SW 1271 (cell line): ENCODE measurements at places on chromosomes 13 and 19.

GRCh38 chr19:15449620-15450527, at the start of gene WIZ:
Gene WIZ, minus strand, starts transcription at chr19:15449956. Its CDS starts 1,649 bp downstream, at chr19:15448307.
- no peak for DNase-seq

DNA sequence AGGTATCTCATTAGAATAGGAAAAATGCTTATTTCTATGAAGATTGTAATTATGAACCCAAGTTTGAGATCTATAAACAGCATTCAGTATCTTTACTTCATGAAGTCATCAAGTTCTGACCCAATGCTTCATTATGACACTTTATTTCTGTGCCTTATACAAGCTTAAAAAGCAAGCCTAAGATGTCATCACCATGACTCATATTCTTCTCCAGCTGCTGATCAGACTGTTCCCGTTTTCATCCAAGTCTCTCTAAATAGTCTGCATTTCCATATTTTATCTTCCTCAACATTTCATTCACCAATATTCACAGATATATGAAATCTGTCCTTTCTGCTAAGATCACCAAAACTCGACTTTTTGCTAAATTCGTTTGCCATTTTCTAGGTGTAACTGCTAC, 1247.2 kb upstream of the PRR20A start:
- no peak for DNase-seq

DNA sequence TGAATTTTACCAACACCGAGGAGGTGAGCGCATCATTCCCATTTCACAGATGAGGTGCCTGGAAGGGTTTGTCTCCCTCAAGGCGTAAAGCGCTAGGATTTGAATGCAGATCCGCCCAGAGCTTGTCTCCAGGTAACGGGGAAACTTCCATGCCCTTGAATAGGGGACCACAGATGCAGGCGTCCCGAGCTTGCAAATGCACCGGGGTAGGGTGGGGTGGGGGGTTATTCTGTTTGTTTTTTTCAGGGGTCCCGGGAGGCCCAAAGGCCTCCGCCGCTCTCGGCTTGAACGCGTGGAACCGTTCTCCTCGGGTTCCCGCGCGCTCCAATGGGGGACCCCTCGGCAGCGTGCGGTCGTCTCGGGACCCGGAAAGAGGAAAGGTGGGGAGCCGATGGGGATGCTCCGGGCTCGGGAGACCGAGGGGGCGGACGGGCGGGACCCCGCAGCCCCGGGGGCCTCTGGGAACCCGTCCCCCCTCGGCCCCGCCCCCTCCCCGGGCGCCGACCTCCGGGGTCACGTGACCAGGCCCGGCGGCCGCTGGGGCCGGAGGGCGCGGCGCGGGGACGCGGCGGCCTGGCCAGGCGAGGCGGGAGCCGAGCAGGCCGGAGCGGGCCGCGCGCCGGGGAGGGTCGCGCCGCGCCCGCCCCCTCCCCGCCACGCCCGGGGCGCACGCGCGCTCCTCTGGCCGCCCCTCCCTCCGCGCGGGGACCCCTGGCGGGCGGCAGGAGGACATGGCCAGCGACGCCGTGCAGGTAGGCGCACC, at the start of gene PKN1:
Gene PKN1, plus strand, starts transcription at position 516 of the 763 bp plus-strand sequence. Its CDS starts 216 bp downstream, at position 732.
- DNase-seq, result peak; percentile 21

DNA sequence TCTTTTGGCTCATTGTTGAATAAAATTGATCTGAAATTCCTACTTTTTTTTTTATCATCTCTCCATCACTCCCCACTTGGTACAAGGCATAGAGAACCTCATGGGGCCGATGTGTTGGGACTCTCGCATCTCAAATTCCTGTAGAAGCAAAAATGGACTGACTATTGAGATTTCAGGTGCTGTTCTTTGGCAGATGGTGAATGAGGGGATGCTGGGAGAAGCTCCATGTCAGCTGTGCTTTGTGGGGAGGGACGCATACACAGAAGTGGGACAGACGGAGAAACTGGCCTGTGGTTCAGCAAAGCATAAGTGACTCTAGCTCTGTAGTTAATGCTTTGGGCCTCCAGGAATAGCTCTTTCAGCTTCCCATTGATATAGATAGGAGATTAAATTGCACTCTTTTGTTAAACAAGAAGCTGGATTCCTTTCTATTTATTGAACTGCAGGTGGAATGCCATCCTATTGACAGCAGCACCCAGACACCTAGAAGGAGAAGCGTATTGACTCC, 194.5 kb upstream of the RNF113B start:
- no peak for DNase-seq

- peak; percentile 93 for DNase-seq
Observed at GRCh38 chr13:45219938-45220375, 19.1 kb upstream of the KCTD4 start.

- no peak for DNase-seq
Observed at GRCh38 chr19:51594774-51595109, 23.7 kb downstream of the ZNF175 start.

DNA sequence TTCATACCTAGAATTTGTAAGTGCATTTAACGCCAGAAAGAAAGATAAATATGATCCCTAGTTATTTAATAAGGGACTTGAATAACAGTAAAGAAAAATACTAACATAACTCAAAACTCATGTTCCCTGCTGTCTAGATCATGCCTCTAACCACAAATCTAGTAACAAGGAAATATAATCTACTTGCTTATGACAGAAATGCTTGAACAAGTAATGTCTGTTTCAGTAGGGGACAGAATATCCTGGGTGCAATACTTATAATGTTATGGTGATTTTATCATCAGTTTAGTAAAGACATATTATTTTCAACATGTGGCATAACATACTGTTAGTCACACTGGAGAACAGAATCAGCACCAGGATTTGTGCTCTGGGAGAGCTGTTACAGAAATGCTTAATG, 861.9 kb upstream of the SLITRK1 start:
- no peak for DNase-seq

GRCh38 chr19:41299755-41300089, 10.2 kb upstream of the CCDC97 start:
- no peak for DNase-seq

- no peak for DNase-seq
Observed at GRCh38 chr19:34317311-34317927, 47.6 kb upstream of the GPI start.

DNA sequence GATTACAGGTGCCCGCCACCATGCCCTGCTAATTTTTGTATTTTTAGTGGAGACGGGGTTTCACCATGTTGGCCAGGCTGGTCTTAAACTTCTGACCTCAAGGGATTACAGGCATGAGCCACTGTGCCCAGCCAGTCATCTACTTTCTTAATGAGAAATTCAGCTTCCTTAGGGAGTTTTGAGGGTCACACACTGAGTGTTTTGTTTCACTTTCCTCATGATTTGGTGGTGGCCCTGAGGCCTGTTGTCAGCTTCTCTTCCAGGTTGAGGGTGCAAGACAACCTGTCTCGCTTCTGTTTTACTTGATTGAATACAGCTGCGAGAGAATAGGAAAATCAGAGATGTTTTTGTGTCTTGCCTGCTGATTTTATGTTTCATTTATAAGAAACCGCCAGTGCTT, 9.9 kb downstream of the FRY start:
- no peak for DNase-seq

DNA sequence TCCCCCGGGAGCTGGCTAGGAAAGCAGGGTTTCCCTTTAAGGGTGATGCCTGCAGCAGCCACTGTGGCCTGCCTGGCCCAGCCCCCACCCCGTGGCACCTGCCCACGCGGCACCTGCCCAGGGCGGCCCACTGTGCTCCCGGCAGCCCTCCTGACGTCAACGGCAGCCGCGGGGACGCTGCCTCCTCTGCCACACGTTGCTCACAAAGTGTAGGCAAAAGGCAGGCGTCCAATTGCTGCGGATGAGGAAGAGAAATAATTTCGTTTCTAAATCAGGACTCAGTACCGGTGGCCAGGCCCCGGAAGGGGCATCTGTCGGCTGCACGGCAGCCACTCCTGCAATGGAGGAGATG, 122.3 kb downstream of the URI1 start:
- DNase-seq, result no peak

GRCh38 chr13:70183041-70183440, 74.8 kb upstream of the KLHL1 start:
- no peak for DNase-seq

- DNase-seq, result no peak
Observed at GRCh38 chr19:15466851-15467733, 2.7 kb upstream of the RASAL3 start.

DNA sequence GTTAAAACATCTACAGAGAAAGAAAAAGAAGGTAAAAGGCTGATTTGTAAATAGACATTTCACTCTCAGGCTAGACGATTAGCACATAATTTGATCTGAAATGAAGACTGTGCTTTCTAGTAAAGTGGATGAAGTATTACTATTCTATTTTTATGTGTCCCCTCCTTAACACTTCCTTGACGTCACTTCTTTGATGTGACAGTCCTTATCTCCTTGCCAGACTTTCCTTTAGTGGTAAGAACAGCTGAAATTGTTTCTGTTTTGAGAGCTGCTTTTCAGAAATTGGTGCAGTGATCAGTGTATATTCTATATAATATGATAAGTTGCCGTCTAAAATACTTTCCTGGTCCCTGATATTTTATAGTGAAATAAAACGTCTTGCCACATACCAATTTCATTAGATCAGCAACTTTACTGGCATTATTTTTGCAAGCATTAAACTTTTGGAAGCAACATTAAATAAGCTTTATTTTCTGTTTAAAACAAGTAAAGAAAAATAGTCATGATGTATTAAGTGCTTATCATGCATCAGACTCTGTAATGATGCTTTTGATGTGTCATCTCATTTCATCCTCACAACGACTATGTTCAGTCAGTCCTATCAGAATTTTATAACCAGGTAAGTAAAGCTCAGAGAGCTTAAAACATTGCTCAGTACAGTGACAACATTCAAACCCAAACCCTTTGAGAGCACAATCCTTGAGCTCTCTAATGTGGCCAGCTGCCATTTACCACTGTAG, 210.3 kb upstream of the PCDH9 start:
- no peak for DNase-seq

DNA sequence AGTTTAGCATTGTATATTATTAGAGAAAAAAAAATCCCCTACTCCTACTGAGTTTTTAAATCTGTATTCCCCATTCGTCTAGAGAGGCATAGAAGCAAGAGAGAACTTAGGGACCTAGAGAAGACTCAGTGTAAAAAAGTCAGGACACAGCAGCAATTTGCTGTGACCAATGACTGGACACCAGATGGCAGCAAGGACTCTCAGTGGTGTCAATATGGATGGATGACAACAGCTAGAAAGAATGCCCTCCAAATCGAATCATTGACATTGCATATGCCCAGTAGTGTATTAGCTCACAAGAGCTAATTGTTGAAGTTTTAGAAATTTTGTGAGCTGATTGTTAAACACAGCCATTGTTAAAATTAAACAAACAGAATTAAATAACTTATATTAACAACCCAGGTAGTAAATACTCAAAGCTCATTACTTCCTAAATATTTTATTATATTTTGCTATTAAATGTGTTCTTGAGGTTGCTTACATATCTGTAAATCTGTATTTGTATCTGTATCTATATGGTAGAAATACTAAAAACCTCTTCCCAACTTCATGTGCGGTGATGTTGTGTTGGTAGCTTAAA, 43.9 kb downstream of the SIAH3 start:
- peak; percentile 6 for DNase-seq
